T-helper 2 cell treated with Interferon-gamma antibody and Interleukin-4, amounts not matched to agents 5 μg/mL and 100 μg/mL, for 36 hours (primary cell): ENCODE measurements at places on chromosomes 13 and 19.

DNA sequence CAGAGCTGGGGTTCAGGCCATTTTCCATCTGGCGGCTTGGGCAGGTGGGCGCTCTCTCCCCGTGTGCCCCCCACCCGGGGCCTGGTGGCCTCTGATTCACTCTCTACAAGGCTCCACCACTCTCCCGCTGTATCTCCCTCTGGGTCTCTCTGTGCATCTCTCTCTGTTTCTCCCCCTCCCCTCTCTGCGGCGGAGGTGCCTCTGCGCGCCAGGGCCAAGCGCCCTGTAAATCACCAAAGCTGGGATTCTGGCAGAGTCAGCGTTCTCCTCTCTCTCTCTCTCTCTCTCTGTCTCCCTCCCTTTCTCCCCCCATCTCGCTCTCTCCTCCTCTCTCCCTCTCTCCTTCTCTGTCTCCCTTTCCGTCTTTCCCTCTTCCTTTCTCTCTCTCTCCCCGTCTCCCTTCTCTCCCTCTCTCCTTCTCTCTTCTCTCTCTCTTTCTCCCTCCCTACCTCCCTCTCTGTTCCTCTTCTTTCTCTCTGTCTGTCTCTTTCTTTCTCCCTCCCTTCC is 3.9 kb downstream of the NFIC start:
- DNase-seq: no peak
- H3K4me3 ChIP-seq: no peak overlapping the region
- H3K27ac ChIP-seq: no peak overlapping the region
- no peaks in the 10 kb centered on the region for H3K36me3 ChIP-seq
- H3K4me1 ChIP-seq: peaks cover 10% of the 10 kb centered on the region
- peaks cover 22% of the 10 kb centered on the region for H3K27me3 ChIP-seq

DNA sequence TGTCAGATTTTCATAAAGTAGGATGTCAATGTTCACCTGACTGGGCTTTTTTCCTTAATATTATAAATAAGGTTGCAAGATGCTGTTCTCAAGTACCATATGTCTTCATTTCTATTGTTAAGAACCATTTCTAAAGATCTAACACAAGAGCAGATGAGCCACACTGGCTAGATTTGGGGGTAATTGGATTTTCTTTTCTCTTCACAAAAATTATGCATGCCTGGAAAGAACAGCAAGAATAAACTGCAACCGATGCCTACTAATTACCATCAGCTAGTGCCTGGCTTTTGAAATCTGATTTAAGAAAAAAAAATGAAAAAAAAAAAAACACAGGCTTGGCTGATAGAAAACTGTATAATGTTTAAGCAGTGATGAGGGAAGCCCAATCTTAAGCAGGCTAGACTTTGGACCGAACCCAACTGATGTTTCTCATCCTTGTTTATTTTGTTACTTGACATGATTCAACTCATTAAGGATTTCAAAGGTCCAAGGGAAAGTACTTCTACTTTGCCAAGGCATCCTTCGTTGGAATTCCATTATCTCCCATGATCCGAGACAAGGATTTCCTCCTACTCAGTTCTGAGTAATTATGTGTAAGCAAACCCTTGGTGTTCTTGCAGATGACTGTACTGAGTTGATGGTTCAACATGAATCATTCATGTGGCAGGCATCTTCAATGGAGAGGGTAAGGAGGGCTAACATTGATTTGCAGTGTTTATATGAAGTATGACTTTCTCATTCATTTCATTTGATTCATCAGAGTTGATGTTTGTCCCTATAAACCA is 300.5 kb downstream of the SPRY2 start:
- H3K4me3 ChIP-seq: no peak overlapping the region
- no peaks in the 10 kb centered on the region for H3K27me3 ChIP-seq
- H3K27ac ChIP-seq: no peak overlapping the region
- no peaks in the 10 kb centered on the region for H3K36me3 ChIP-seq
- DNase-seq: no peak
- H3K4me1 ChIP-seq: no peaks in the 10 kb centered on the region

DNA sequence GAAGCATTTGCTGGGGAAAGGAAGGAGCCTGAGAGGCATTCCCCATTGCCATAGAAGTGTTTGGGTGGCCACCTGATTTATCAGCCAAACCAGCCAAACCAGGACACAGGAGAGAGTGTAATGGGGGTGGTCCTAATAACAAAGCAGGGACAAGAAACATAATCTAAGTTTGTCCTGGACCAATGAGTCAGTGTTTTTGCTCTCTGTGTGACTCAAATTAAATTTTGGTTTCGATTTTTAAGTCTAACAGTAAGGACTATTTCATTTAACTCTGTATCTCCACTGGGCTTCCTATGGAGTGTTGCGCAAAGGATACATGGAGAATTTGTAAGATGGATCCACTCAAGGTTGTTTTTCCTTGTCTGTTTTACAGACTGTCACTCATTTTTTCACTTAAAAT is 19.5 kb upstream of the TRPC4 start:
- DNase-seq: no peak
- no peaks in the 10 kb centered on the region for H3K4me1 ChIP-seq
- no peaks in the 10 kb centered on the region for H3K36me3 ChIP-seq
- no peaks in the 10 kb centered on the region for H3K27me3 ChIP-seq

GRCh38 chr19:18073197-18073596 is 13.5 kb downstream of the IL12RB1 start:
- DNase-seq: no peak
- H3K27ac ChIP-seq: peak overlapping the region; percentile 69
- H3K27me3 ChIP-seq: no peaks in the 10 kb centered on the region
- peak overlapping the region; percentile 19 for H3K4me3 ChIP-seq
- peaks cover 50% of the 10 kb centered on the region for H3K36me3 ChIP-seq

DNA sequence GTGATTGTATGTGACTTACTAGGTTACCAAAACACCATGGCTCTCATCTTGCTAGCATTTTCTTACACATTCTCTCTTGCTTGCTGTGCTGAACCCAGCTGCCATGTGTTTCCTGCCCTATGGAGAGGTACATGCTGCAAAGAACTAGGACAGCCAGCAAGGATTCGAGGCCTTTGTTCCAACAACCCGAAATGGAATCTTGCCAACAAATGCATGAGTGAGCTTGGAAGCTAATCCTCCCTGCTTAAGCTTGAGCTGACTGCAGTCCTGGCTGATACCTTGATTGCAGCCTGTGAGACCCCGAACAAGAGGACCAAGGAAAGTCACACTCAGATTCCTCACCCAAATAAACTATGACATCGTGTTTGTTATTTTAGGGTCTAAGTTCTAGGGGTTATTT is 651.2 kb downstream of the SLITRK6 start:
- no peak for DNase-seq
- H3K36me3 ChIP-seq: no peaks in the 10 kb centered on the region
- H3K27ac ChIP-seq: no peak overlapping the region
- H3K27me3 ChIP-seq: no peaks in the 10 kb centered on the region

GRCh38 chr13:49373716-49374115 is 70.1 kb downstream of the CAB39L start:
- no peaks in the 10 kb centered on the region for H3K4me1 ChIP-seq
- no peak for DNase-seq
- H3K4me3 ChIP-seq: no peak overlapping the region
- no peaks in the 10 kb centered on the region for H3K36me3 ChIP-seq
- no peak overlapping the region for H3K27ac ChIP-seq

DNA sequence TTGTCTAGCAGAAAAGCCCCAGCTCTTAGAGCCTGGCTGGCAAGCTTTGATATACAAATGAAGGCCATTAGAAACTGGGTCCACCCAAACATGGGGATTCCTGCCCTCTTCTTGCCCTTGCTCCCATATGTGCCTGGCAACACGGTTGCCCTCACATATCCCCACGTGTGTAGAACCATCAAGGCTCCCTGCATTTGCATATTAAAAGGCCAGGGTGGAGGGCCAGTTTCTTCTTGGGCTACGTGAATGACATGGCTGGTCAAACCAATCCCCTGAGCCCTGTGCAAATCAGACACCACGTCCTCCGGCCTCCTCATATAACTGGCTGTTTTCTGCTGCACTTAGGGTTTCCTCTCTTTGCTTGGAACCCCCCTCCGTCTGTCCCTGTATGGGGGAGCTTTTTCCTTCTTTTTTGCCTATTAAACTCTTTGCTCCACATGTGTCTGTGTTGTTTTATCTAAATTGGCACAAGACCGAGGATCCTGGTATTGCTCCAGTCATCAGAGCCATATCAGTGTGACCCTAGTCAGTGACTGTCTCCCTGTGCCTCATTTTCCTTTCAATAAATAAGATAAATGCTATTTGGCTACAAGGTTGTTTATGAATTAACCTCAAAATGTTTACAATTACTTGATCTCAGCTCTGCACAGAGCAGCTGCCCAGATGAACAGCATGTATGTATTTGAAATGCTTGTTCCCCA is 30.3 kb upstream of the CEACAM1 start:
- no peak overlapping the region for H3K27ac ChIP-seq
- H3K4me3 ChIP-seq: no peak overlapping the region
- no peak for DNase-seq
- H3K27me3 ChIP-seq: peaks cover 32% of the 10 kb centered on the region
- peaks cover 4% of the 10 kb centered on the region for H3K4me1 ChIP-seq

DNA sequence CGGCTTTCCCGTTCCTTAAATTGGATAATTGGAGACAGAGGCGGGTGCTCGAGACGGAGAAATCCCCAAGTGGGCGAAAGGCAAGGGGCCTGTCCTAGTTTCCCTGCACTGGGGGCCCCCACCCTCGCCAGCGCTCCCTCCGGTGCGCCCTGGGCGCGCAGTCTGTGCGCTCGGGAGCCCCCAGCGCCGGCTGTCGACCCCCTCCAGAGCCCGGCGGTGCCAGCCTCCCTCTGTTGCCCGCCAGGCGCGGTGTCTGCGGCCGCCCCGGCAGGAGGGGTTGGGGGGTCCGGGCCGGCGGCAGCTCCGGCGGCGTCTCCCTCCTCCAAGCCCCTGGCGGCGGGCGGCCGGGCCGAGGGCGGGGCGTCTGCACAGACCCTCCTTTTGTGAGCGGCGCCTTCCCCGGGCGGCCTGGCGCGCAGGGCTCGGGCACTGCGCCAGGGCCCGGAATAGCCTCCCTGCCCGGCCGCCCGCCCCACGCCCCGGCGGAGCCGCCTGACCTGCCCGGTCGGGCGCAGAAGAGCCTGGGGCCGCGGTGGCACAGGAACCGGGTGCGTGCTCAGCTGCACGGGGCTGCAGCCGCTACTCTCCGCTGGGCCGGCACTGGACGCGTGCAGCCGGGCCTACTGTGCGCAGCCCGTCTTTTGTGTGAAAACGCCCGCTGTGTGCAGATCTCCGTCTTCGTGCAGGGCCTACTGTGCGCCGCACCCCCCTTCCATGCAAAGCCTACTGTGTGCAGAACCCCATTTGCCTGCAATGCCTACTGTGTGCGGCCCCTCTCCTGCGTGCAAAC is 13.2 kb downstream of the GADD45B start:
- H3K4me3 ChIP-seq: peak overlapping the region; percentile 26
- peaks cover 64% of the 10 kb centered on the region for H3K27me3 ChIP-seq
- DNase-seq: no peak
- peaks cover 13% of the 10 kb centered on the region for H3K4me1 ChIP-seq
- H3K36me3 ChIP-seq: no peaks in the 10 kb centered on the region
- H3K27ac ChIP-seq: no peak overlapping the region

- no peaks in the 10 kb centered on the region for H3K27me3 ChIP-seq
- H3K36me3 ChIP-seq: peaks cover 28% of the 10 kb centered on the region
- no peak overlapping the region for H3K4me3 ChIP-seq
- H3K27ac ChIP-seq: no peak overlapping the region
Measured at GRCh38 chr19:19520989-19521388, 5.0 kb downstream of the NDUFA13 start.

DNA sequence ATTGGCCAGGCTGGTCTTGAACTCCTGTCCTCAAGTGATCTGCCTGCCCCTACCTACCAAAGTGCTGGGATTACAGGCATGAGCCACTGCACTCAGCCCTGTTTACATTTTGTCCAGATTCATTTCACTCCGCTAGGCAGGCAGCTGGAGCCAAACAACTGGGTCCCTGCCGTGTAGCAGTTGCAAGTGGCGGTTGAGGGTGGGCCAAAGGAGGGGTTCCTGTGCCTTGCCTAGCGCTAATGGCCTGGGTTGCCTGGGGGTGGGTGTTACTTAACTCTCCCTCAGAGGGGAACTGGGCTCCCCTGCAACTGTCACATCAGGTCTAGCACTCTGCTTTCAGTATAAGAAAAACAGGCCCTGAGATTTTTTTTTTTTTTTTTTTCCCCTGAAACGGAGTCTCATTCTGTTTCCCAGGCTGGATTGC is 7.4 kb downstream of the ACP5 start:
- H3K4me1 ChIP-seq: peaks cover 16% of the 10 kb centered on the region
- H3K4me3 ChIP-seq: no peak overlapping the region
- no peaks in the 10 kb centered on the region for H3K27me3 ChIP-seq
- DNase-seq: no peak

DNA sequence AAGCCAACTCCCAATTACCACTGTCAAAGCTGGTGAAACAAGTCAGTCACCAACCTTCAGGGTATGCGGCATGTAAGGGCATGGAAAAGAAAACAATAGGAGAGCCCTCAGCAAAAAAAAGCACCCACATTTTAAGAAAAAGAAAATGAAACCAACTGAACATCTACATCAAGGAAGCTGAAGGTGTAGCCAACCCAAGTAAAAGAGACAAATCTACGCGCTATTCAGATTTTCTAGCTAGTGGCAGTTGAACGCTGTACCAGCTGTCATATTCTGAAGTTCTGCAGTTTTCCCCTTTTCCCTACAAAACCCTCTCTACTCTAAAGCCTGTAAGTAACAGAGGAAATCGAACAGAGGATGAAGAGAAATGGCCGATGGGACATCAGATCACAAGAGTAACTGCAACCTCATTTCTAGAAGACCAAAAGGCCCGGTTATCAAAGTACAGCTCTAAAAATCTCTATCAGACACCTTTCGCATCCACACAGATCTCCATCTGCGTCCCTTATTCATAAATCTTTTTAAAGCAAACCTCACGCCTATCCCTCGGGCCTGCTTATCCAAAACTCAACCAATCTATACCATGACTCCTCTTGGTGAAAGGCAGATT is 1.4 kb downstream of the MYCBP2 start:
- no peak for DNase-seq
- peaks cover 57% of the 10 kb centered on the region for H3K4me1 ChIP-seq
- peaks cover 28% of the 10 kb centered on the region for H3K36me3 ChIP-seq
- peak overlapping the region; percentile 97 for H3K27ac ChIP-seq

GRCh38 chr13:89897681-89898080 is 1449.8 kb upstream of the MIR17HG start:
- no peak for DNase-seq
- no peaks in the 10 kb centered on the region for H3K36me3 ChIP-seq
- H3K4me3 ChIP-seq: no peak overlapping the region
- no peak overlapping the region for H3K27ac ChIP-seq
- no peaks in the 10 kb centered on the region for H3K27me3 ChIP-seq

- no peaks in the 10 kb centered on the region for H3K36me3 ChIP-seq
- no peaks in the 10 kb centered on the region for H3K4me1 ChIP-seq
- no peak overlapping the region for H3K4me3 ChIP-seq
Measured at GRCh38 chr13:35592457-35592856, 116.0 kb upstream of the MAB21L1 start.
